Naive thymus-derived CD4-positive, alpha-beta T cell (primary cell): ENCODE measurements at places on chromosomes 5 and 9. TPM values are rescaled to one million over a fixed set of nuclear protein-coding genes. Genes with fewer than 3 reads are reported as not detected.

The CCL27 gene
- not detected for total RNA-seq

The CORO2A gene
- total RNA-seq: 9.7 TPM

The SLC45A2 gene
- total RNA-seq: not detected

The MAMDC2 gene
- total RNA-seq: not detected

The SPINK1 gene
- total RNA-seq: not detected

The KCNIP1 gene
- not detected for total RNA-seq

The PCDHGA6 gene
- 0.30 TPM for total RNA-seq

The FSTL4 gene
- 0.17 TPM in 1 of 2 replicates, not detected in the other for total RNA-seq

The CLIC3 gene
- total RNA-seq: 0.46 TPM

The ZNF367 gene
- 3.8 TPM for total RNA-seq

The CDX1 gene
- total RNA-seq: not detected

The CCDC171 gene
- total RNA-seq: 1.1 and 1.3 TPM in 2 replicates

The GPR151 gene
- not detected for total RNA-seq

The AIF1L gene
- total RNA-seq: 0.37 TPM

The FOXD1 gene
- 0.18 TPM in 1 of 2 replicates, not detected in the other for total RNA-seq

The CDH10 gene
- not detected for total RNA-seq

The CTNND2 gene
- 0.15 TPM for total RNA-seq

The STK32A gene
- not detected for total RNA-seq

The CARD6 gene
- 5.3 and 6.2 TPM in 2 replicates for total RNA-seq

The KIAA0825 gene
- 1.2 TPM for total RNA-seq

The NR4A3 gene
- total RNA-seq: 0.30 TPM

The NKD2 gene
- not detected for total RNA-seq

The SPINK4 gene
- not detected for total RNA-seq

The RANBP3L gene
- not detected for total RNA-seq

The IFNA21 gene
- not detected for total RNA-seq

The HSPA9 gene
- 254 TPM for total RNA-seq

The NFIL3 gene
- 32.5 TPM for total RNA-seq

The GABRA1 gene
- not detected for total RNA-seq

The RLN2 gene
- total RNA-seq: 1.9 TPM

The PCDHGC5 gene
- total RNA-seq: 0.13 TPM

The ZFP2 gene
- total RNA-seq: 1.0 TPM

The C9 gene
- total RNA-seq: not detected in 2 replicates

The ZNF366 gene
- 1.1 TPM for total RNA-seq

The IL13 gene
- not detected for total RNA-seq

The ADGRV1 gene
- total RNA-seq: not detected

The ROR2 gene
- not detected for total RNA-seq

The PCDHGA2 gene
- 0.11 TPM for total RNA-seq
